Naive B cell (primary cell): ENCODE measurements at places on chromosomes 16 and 17. TPM values are rescaled to one million over a fixed set of nuclear protein-coding genes. Genes with fewer than 3 reads are reported as not detected.

Gene MSLN
- polyA plus RNA-seq = not detected

Gene ARL5C
- polyA plus RNA-seq = not detected

Gene NEUROD2
- 0.09 TPM for polyA plus RNA-seq

Gene CACNG3
- polyA plus RNA-seq = not detected
